Vein endothelial cell (primary cell): ENCODE measurements at places on chromosomes 2 and 18. TPM values are rescaled to one million over a fixed set of nuclear protein-coding genes. Genes with fewer than 3 reads are reported as not detected.

Gene ASB18
- total RNA-seq, result not detected in 2 replicates

Gene AGXT
- not detected in 2 replicates for total RNA-seq

Gene SP140
- total RNA-seq, result not detected in 2 replicates

Gene TWIST2
- 1.6 and 1.8 TPM in 2 replicates for total RNA-seq

Gene GPR55
- total RNA-seq, result not detected in 2 replicates

Gene GREB1L
- 6.0 and 12.4 TPM in 2 replicates for total RNA-seq
